ENCODE measurements at places on chromosomes 16 and 17. TPM values are rescaled to one million over a fixed set of nuclear protein-coding genes. Genes with fewer than 3 reads are reported as not detected.

Gene CCL4
- 161 TPM for polyA plus RNA-seq

Gene CDH11
- polyA plus RNA-seq = not detected

Gene CSH1
- polyA plus RNA-seq = not detected

Gene CACNA1H
- polyA plus RNA-seq = 0.40 TPM

Gene HOXB6
- polyA plus RNA-seq = not detected

Gene FBXW10B
- not detected for polyA plus RNA-seq

Measured in CD8-positive, alpha-beta memory T cell (primary cell).